Stimulated activated CD4-positive, alpha-beta T cell treated with anti-CD3 and anti-CD28 coated beads, Interleukin-1b, Interleukin-23, amount 100 ng/mL, for 4 hours (primary cell): ENCODE measurements at places on chromosomes 16 and 17.

- DNase-seq, result no peak
Observed at GRCh38 chr16:84891149-84891795, 71.5 kb downstream of the CRISPLD2 start.

DNA sequence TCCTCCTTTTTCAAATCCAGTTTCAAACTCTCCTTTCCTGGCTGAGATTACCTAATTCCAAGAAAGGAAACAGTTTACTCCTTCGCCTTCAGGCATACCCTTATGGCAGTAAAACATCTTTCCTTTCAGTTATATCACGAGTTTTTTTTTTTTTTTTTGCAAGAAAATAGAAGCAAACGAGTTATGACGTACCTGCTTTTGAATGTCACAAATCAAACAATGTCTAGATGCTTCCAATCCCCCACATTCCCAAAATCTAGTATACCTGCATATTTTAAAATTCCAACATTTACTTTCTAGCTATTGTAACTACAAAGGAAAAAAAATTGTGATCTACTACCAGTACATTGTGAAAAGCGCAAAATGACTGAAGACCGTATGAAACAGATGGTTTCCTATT, 28.9 kb downstream of the GSPT1 start:
- no peak for DNase-seq

GRCh38 chr17:80959330-80960036, 32.2 kb upstream of the CHMP6 start:
- no peak for DNase-seq

- DNase-seq, result no peak
Observed at GRCh38 chr16:79823639-79824038, 223.1 kb upstream of the MAF start.

DNA sequence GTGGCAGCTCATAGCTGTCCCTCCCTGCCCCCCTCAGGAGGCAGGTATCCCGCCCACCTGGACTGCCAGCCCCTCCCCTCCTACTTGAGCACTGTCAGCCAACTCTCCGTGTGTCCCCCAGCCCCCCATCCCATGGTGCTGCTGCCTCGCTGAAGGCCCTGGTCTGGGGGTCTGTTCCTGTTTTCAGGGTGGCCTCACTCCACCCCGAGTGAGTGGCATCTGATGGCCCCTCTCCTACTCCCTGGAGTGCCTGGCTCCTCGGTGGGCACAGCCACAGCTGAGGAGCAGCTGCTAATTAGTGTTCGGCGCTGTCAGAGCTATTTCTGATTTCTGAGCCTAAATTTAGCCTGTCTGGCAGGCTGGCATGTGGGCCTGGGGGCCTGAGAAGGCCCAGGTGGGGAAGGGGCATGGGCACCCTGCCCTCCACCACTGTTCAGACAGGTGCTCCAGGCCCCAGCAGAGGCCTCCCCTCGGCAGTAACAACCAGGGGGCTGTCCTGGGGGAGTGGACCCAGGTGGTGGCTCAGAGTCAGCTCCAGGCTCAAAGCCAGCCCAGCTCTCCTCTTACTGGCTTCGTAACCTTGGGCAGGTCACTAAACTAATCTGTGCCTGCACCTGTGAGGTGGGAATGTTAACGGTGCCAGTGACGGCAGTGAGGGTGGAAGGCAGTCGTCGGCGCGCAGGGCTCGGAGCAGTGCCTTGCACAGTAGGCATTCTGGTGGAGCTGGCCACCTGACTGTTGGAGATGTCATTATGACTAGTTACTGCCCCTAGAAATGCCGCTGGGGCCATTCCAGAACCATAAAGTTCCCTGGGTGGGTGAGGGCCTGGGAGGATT, 6.5 kb downstream of the FMNL1 start:
- peak; percentile 35 for DNase-seq

DNA sequence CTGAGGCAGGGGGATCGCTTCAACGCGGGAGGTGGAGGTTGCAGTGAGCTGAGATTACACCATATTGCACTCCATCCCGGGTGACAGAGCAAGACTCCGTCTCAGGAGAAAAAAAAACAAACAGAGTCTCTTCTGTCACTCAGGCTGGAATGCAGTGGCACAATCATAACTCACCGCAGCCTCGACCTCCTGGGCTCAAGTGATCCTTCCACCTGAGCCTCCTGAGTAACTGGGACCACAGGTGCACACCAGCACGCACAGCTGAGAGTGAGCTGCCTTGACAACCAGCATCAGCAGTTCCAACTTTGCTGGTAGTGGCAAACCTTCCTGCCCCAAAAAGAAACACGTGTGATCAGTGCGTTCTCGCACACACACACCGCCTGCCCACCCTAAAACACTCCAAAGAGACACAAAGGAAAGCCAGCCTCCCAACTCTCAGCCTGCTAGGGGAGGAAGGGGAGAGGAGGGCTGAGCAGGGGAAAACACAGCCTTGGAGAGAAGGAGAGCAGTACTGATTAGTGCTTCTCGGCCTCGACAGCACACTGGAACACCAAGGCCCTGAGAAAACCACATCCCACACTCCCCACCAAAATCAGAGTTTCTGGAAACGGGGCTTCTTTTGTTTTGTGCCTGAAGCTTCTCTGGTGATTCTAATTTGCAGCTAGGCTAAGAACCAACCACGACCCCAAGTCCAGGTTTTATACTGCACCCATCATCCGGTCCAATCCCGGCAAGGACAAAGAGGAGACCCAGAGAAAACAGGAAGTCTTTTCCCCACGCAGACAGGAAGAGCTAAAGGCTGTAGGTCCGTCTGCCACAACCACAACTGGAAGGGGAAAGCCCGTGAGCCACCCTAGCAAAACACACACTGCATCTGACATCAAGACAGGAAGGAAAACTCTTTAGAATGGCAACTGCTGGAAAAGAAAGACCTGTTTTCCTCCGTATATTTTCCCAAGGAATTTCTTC, 28.8 kb downstream of the ZCCHC14 start:
- DNase-seq, result no peak
